Neuronal stem cell (in vitro differentiated cells): ENCODE measurements at places on chromosomes 3 and 15.

- H3K4me1 ChIP-seq: no peaks in the 10 kb centered on the region
- H3K36me3 ChIP-seq: no peaks in the 10 kb centered on the region
- H3K4me3 ChIP-seq: no peak overlapping the region
- DNase-seq: no peak
Measured at GRCh38 chr3:66838704-66839103, 159.4 kb upstream of the KBTBD8 start.

- H3K4me3 ChIP-seq: peak overlapping the region; percentile 22
- no peaks in the 10 kb centered on the region for H3K27me3 ChIP-seq
- H3K36me3 ChIP-seq: no peaks in the 10 kb centered on the region
- no peak overlapping the region for H3K27ac ChIP-seq
- H3K4me1 ChIP-seq: no peaks in the 10 kb centered on the region
- no peak for DNase-seq
Measured at GRCh38 chr3:28018925-28019718, 222.3 kb upstream of the CMC1 start.

GRCh38 chr15:28037969-28038590, 61.0 kb downstream of the OCA2 start:
- no peak overlapping the region for H3K27ac ChIP-seq
- DNase-seq: no peak
- H3K27me3 ChIP-seq: no peaks in the 10 kb centered on the region

GRCh38 chr3:1082108-1082507, 10.7 kb upstream of the CNTN6 start:
- no peaks in the 10 kb centered on the region for H3K27me3 ChIP-seq
- no peaks in the 10 kb centered on the region for H3K4me1 ChIP-seq
- H3K27ac ChIP-seq: no peak overlapping the region
- H3K4me3 ChIP-seq: no peak overlapping the region

- peak; percentile 54 for DNase-seq
- H3K27ac ChIP-seq: no peak overlapping the region
- H3K36me3 ChIP-seq: no peaks in the 10 kb centered on the region
- no peak overlapping the region for H3K4me3 ChIP-seq
- H3K27me3 ChIP-seq: no peaks in the 10 kb centered on the region
Measured at GRCh38 chr3:84601303-84601702, 357.5 kb upstream of the CADM2 start.

DNA sequence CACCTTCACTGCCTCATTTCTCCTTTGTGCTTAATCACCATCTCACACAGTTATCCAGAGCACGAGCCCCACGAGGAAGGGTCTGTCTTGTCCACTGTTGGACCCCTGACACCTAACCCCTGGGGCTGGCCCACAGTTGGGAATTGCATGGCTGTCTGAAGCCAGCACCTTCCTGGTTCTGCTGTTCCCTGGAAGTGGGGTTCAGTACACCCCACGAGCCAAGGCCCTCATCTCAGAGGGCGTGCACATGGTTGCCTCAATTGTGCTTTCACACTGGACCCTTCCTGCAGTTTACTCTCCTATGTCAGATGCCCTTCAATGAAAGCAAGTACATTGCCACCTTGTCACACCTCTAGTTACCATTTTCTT, 30.7 kb downstream of the BTD start:
- H3K27ac ChIP-seq: no peak overlapping the region
- no peak overlapping the region for H3K4me3 ChIP-seq
- H3K4me1 ChIP-seq: peaks cover 17% of the 10 kb centered on the region
- H3K36me3 ChIP-seq: no peaks in the 10 kb centered on the region
- H3K27me3 ChIP-seq: no peaks in the 10 kb centered on the region

GRCh38 chr3:156862338-156862737, 36.2 kb downstream of the LEKR1 start:
- H3K4me1 ChIP-seq: no peaks in the 10 kb centered on the region
- no peaks in the 10 kb centered on the region for H3K36me3 ChIP-seq
- no peaks in the 10 kb centered on the region for H3K27me3 ChIP-seq
- no peak overlapping the region for H3K27ac ChIP-seq
- no peak overlapping the region for H3K4me3 ChIP-seq

DNA sequence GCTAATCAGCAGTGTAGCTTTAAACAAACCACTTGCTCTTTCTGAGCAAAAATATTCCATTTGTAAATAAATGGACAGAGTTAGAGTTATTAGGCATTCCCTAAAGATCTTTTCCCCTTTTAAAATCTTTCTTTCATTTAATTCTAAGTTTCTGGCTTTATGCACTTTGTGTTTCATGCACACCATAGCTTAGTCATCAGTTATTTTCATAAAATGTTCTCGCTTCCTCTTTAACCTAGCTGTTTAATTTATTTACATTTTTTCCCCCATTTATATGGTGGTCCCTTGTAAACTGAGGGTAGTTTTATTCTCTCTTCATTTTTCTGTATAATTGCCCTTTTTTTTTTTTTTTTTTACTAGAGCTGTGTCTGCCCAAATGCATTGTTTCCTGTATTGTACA, 315.0 kb upstream of the LRRFIP2 start:
- no peak overlapping the region for H3K4me3 ChIP-seq
- peaks cover 18% of the 10 kb centered on the region for H3K4me1 ChIP-seq
- no peak for DNase-seq
- H3K27ac ChIP-seq: no peak overlapping the region

DNA sequence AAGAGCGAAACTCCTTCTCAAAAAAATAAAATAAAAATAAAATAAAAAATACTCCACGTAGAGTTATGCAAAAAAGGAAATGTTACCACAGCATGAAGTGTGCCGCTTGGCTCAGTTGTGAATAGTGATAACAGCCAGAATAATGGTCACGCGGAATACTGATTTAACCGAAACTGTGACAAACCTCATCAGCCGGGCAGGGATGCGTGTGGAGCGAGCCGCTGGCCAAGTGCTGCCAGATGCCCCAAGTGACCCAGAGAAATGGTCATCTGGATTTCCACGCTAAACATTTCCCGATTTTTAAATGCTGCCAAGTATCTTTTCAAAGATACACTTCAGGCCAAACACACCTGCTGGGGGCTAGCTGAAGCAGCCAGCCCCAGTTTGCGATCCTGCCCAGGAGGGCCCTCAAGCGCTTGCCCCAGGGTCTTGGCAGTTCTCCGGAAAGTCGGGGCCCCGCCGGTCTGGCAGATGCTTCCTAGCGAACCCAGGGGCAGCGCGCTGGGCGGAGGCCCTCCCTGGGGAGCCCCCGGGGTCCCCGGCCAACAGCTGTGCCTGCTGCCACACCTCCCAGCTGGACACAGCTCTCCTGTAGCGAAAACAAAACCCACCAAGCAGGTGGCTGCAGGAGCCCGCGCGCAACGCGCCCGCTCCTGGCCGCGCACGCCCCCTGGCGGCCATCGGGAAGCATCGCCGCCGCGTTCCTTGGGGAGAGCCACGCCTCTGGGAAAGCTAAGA, 35.1 kb downstream of the CMTM6 start:
- H3K27ac ChIP-seq: no peak overlapping the region
- no peak overlapping the region for H3K4me3 ChIP-seq
- H3K36me3 ChIP-seq: peaks cover 35% of the 10 kb centered on the region
- peaks cover 3% of the 10 kb centered on the region for H3K4me1 ChIP-seq

DNA sequence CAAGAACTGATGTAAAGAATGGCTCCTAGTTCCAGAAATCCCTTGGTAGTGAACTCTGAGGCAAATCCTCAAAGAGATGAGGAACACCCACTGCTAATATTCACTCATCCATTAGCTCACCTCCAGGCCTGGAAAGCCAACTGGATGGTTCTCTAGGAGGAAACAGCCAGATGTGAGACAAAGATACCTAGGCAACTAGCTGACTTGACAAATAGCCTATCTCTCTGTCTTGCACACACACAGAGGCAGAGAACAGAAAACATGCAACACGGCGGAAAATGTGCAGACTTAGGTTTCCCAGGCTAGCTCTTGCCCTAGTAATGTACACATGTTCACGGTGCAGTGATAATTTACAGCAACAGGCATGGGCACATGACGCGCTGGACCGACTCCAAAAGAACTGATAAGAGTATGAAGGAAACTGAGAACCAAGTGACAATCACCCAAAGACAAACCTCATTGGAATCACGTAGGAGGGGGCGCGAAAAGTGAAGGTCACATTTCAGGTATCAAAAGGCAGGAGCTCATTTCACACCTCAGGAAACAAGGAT, 318.1 kb downstream of the FOXP1 start:
- no peak for DNase-seq
- H3K27me3 ChIP-seq: no peaks in the 10 kb centered on the region
- no peaks in the 10 kb centered on the region for H3K36me3 ChIP-seq
- no peaks in the 10 kb centered on the region for H3K4me1 ChIP-seq
- H3K4me3 ChIP-seq: no peak overlapping the region

DNA sequence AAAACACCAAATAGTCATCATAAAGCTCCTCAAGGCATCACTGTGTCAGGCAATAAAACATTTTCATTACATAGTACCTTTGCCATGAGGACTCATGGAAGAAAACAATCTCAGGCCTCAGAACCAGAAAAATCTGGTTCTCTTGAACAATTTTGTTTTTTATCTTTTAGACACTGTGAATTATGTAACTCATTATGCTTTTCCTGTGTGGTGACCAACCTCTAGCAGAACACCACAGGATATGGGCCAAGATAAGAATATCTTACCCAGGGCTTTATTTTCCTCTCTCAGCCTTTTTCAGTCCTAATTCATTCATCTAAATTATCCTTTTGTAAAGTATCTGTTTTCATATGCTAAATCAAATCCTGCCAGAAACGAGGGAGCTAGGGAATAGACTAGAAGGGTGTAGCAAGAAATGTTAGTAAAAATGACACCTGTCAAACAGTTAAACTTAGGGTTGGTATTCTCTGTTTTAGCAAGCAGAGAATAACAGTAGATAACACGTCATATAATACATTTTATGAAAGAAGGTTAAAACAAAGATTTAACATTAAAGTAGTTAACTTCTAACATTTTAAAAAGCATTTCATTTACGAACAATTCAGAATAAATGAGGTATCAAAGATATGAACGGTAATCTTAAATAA, 111.1 kb downstream of the FBXL22 start:
- no peak overlapping the region for H3K27ac ChIP-seq
- no peaks in the 10 kb centered on the region for H3K4me1 ChIP-seq
- no peaks in the 10 kb centered on the region for H3K27me3 ChIP-seq
- DNase-seq: no peak

GRCh38 chr15:57122080-57122840, 203.8 kb downstream of the TCF12 start:
- no peak overlapping the region for H3K27ac ChIP-seq
- H3K27me3 ChIP-seq: no peaks in the 10 kb centered on the region
- DNase-seq: no peak
- peaks cover 5% of the 10 kb centered on the region for H3K4me1 ChIP-seq
- H3K4me3 ChIP-seq: no peak overlapping the region

DNA sequence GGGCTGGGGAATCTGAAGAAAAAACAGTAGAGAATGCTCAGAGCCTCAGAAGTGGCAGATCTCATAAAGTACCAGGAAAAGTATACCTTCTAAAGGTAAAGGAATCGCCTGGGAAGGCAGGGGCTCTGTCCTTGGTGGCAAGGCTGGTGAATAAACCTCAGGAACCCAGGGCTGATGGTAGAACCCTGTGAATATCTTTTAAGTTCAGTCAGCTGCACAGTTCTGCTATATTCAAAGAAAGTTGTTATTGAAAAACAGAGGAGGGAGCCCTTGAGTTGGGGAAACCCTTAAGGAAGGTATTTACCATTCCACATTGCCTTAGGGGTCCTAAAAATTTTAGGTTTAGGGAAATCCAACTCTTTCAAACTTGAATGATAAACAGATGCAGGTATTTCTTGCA, 31.2 kb downstream of the ZPLD1 start:
- H3K4me3 ChIP-seq: no peak overlapping the region
- H3K4me1 ChIP-seq: no peaks in the 10 kb centered on the region
- DNase-seq: no peak
- H3K27ac ChIP-seq: no peak overlapping the region
- no peaks in the 10 kb centered on the region for H3K36me3 ChIP-seq

DNA sequence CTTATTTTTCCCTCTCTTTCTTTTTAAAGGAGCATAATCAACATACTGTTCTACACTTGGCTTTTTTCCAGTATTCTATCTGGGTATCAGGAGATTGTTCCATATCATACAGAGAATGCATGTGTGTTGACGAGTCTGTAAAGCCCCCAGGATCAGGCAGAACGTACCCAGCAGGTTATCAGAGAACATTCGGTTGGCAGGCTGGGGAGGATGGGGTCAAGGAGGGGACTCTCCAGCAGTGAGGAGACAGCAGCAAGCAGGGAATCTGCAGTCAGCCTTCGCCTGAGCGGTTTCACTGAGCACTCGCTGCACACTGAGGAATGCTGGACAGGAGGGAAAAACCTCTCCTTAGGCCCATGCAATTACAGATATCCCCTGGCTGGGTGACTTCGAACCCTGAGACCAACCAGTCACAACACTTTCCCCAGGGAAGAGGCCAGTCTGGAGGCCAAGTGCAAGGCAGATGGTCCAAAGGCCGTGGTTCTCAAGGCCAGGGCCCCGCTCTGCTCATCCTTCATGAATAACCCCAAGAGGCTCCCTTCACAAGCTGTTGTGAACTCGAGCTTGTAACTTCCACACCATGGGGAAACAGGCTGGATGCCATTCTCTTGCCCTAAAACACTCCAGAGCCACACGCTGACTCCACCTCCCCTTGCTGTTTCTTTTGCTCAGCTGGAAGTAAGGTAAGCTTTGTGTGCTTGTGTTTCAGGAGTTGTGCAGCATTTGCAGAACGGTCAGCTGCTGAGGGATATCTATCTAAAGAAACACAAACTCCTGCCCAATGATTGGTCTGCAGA, 60.1 kb downstream of the PXYLP1 start:
- no peak overlapping the region for H3K4me3 ChIP-seq
- peaks cover 14% of the 10 kb centered on the region for H3K36me3 ChIP-seq
- H3K27ac ChIP-seq: no peak overlapping the region

DNA sequence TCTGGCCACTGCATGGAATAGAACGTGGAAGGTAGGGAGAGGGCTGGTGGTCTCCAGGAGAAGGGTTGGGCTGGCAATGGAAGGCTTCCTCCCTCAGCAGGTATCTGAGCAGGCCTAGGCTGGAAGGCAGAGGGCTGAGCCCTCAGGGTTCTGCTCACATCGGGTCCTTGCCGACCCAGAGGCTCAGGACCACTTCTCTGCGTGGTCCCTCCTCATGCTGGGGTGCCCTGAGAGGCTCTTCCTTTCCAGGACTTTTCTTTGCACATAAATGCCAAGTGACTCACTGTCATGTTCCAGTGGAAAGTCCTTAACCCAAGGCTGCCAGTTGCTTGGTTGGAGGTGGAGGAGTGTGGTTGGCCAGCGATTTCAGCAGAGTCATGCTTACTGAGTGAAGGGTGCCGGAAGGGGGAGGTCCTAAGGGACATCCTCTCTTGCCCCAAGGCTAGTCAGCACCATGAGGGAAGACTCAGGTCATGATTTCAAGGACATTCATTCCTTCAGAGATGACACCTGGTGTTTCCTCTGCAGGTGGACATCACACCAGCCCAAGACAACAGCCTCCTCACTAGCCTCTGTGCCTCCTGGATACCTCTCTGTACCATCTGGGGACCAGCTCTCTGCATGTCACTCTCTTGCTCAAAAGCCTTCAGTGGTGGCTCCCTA, 8.2 kb downstream of the SLC6A6 start:
- peaks cover 13% of the 10 kb centered on the region for H3K4me1 ChIP-seq
- no peak for DNase-seq
- H3K4me3 ChIP-seq: no peak overlapping the region
- H3K27me3 ChIP-seq: no peaks in the 10 kb centered on the region

- H3K36me3 ChIP-seq: no peaks in the 10 kb centered on the region
- H3K27me3 ChIP-seq: no peaks in the 10 kb centered on the region
- H3K4me3 ChIP-seq: no peak overlapping the region
Measured at GRCh38 chr3:74360406-74360805, 254.1 kb downstream of the CNTN3 start.

- no peak overlapping the region for H3K27ac ChIP-seq
- H3K36me3 ChIP-seq: no peaks in the 10 kb centered on the region
- no peak overlapping the region for H3K4me3 ChIP-seq
- H3K27me3 ChIP-seq: no peaks in the 10 kb centered on the region
- DNase-seq: no peak
Measured at GRCh38 chr3:131110087-131110486, 83.4 kb downstream of the NEK11 start.
